ENCODE measurements at places on chromosomes 4 and X.

DNA sequence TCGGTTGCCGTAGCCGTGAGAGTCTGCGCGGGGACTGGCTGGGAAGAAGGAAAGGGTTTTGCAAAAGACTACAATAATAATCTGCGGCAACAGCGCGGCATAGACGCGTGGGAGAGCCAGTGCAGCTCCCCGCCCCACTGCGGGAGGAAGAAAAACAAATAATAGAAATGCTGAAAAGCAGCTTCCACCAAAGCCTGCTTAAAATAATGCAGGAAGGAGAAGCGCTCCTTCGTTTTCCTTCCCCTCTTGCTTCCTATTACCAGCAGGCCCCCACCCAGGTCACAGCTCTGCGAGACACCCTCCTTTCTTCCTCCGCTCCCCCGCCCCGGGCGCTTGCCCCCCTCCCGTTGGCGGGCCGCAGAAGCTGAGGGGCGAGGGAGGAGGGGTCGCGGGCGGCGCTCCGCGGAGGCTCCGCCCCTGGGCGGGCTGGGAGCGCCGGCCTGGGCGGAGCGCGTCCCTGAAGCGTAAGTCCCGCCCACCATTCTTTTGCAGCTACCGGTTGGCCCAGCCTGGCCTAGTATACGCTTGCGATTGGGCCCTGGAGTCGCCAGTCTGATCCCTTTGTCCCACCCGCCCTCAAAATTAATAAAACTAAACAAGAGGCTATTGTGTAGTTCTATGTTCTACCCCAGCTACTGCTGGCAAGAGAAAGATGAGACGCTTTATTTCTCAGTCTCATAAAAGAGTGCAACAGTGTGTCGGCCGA lies 636 bp upstream of the AMOT start:
- DNase-seq = peak; percentile 34

- DNase-seq = no peak
Measured at GRCh38 chr4:179313823-179314222, 1871.6 kb upstream of the AGA start.

DNA sequence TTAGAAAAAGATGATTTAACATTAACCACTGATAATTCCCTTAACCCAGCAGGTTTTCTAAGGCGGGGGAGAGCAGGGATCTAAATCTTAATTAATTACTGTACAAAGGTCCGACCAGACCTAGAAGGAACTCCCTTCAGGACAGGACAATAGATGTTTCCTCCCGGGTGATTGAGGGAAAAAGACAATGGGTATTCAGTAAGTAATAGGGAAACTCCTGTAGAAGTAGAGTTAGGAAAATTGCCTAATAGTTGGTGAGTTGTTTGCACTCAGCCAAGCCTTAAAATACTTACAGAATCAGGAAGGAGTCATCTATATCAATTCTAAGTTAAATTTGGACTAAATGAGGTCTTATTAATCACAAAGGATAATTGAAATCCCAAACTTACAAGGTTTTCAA lies 5.8 kb upstream of the SRD5A3 start:
- no peak for DNase-seq

- no peak for DNase-seq
Measured at GRCh38 chr4:100060765-100061416, 110.8 kb upstream of the H2AZ1 start.

GRCh38 chr4:2043396-2044118 lies 15.6 kb upstream of the NAT8L start:
- no peak for DNase-seq

- no peak for DNase-seq
Measured at GRCh38 chrX:43718956-43719355, 62.9 kb downstream of the MAOA start.

DNA sequence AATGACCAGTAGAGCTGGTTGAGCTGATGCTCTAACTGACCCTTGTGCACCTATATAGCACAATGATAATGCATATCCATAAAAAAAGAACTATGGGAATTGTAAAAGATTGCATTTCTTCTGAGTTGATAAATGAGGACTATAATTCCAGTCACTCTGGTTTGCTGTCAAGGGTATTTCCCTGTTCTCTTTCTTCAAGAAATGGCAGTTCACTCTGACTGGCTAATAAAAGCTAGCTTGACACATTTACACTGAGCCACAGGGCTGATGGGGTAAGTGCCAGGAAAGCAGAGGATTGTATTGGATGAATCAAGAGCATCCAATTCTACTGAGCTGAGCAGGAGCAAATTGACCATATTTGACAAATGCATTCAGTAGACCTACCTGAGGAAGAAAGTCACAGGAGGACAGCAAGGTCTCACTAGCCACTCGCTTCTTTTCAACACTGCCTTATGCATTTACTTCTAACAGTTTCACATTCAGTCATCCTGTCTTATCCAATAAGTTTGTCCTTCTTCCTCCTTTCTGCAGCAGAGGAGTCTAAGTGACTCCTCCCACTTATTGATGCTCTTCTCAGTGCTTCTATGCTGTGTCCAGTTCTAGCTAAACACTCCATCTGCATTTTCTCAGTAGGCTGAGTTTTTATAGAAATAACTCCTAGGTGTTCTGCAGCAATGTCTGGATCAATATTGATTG lies 43.0 kb downstream of the RBMX2 start:
- no peak for DNase-seq

DNA sequence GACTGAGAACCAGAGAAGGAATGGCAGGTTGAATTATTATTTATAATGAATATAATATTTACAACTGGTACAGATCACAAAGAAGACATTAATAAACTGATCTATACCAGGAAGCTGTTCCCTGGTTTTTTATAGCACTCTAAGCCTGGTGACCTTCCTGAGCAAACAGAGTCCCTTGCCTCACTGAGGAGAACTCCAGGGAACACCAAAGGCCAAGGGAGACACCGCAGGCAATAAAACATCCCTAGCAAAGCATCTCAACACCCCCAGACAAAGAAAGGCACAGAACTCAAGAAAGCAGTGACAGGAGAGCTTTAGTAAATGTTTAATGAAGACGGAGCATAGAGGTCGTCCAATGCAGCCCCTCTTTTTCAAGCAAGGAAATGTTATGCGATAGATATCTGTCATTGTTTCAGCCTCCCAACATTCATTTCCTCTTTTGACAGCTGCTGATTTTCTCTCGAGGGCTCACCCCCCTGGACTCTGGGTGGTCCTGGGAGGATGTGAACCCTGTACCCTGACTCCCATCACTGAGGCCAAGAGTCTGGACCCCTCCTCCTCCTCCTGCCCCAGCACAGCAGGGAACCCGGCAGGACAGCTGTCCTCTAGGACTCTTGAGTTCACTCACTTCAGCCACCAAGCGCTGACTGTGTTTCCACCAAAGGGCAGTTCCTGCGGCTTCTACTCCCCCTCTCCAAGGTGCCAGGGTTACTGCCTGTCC lies 342.5 kb upstream of the GATB start:
- no peak for DNase-seq

GRCh38 chrX:1358793-1359476 lies 22.4 kb downstream of the IL3RA start:
- no peak for DNase-seq

DNA sequence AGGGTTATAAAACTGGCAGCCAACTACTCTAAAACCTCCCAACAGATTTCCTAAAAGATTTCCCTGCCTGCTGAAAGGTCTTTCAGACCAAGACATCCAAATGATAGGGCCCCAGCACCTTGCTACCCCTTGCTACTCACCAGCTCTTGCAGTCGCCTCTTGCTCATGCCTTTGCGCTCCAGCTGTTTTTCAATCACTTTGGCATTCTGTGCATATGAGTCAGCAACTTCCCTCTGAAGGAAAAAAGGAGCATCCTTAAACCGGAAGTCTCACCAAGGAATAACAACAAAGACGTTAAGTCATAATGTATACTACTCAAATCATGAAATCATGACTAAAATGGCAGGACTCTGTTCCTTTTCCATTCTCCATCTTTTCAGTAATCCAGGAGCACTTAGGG lies 24.0 kb downstream of the STEEP1 start:
- no peak for DNase-seq

- DNase-seq = no peak
Measured at GRCh38 chr4:156820931-156821330, 150.7 kb downstream of the PDGFC start.

DNA sequence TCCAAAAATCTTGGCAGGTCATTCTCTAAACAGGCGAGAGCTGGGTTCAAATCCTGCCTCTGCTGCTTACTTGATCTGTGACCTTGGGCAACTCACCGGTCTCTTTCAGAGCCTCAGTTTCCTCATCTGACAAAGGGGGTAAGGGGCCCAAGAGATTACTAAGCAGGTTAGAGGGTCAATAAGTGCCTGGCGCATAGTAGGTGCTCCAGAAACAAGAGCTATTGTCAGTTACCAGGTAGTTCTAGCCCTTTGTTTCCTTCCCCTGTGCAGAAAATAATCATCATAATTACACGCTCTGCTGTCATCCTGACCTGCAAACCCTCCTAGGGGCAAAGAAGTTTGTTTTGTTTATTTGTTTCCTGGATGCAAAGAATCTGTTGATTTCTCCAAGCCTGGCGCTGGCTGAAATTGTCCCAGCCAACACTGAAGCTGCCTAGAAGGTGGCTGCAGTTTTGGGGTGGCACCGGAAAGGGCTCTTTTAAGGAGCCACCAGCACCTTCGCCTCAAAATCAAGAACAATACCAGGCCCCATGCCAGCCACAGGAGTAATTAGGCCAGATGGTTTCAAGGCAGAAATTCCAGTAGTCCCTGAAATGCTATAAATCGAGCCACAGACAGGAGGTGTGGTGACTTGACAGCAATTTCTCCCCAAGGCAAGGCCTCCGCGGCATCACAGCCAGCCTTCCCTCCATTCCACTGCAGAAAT lies 10.2 kb upstream of the KIAA0232 start:
- DNase-seq = no peak

- no peak for DNase-seq
Measured at GRCh38 chrX:104334971-104335370, 80.2 kb upstream of the ESX1 start.

DNA sequence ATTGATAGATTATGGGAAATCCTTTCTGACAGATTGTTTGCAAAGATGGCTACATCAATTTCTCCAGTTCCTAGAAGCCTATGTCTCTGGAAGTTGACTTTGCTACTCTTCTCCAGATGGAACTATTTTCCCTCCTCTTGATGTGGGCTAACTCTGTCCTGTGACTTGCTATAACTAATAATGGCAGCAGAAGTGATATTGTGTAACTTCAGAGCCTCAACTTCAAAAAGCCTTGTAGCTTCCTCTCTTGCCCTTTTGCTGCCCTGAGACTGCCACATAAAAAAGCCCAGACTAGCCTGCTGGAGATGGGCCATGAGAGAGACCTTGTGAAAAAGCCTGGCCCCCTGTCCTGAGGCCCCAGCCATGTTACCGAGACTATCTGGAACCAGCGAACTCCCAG lies 210.7 kb upstream of the SLC7A11 start:
- DNase-seq = no peak

DNA sequence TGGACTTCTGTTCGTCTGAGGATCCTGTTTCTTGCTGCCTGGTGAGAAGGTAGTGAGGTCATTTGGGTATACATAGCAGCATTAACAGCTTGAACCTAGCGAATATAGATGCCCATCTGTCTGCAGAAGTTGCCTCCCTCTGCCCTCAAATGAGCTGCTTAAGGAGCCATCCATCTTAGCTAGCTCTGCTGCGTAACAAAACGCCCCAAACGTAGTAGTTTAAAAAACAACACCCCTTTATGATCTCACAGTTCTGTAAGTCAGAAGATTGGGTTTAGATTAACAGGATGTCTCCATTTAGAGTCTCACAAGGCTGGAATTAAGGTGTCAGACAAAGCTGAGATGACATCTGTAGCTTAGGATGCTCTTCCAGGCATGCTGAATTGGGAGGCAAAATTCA lies 185.3 kb downstream of the DHRSX start:
- no peak for DNase-seq

DNA sequence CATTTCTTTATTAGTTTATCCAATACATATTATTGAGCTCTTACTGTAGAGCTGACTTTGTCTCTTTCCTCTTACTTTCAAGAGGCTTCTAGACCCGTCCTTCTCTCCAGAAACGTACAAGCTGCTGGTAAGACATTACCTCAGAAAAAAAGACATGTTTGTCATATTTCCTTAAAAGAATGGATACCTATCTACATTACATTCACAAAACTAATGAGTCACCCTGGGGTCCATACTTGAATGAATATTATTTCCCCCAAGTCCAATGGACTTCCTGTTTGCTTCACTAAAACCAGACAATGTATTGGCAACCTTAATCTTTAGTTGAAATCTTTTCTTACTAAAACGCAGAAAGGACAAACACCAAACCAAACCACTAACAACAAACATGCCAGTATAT lies 176.5 kb upstream of the CLNK start:
- no peak for DNase-seq

DNA sequence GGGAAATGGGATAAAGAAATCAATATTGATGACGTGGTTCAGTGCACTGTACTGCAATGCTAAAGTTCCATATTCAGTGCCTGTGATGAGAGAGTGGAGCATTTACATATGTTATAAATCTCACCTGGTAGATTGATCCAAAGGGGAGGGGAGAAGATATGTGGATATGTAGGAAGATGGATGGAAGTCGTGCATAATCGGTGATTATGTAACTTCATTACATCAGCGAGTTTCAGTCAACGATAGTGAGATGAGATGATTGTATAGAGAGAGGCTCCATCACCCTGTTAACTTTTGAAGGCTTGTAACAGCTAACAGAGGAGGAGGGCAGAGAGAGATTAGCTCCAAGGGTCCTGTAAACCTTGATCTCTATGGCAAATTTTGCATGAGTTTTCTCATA lies 1.8 kb downstream of the IL1RAPL1 start:
- DNase-seq = no peak

- no peak for DNase-seq
Measured at GRCh38 chr4:154720123-154720522, 23.7 kb upstream of the LRAT start.

- no peak for DNase-seq
Measured at GRCh38 chr4:123116412-123116811, 194.0 kb upstream of the NUDT6 start.

- no peak for DNase-seq
Measured at GRCh38 chr4:168514249-168514852, 17.5 kb downstream of the PALLD start.

GRCh38 chrX:50103866-50104566 lies 96.8 kb downstream of the AKAP4 start:
- DNase-seq = no peak

DNA sequence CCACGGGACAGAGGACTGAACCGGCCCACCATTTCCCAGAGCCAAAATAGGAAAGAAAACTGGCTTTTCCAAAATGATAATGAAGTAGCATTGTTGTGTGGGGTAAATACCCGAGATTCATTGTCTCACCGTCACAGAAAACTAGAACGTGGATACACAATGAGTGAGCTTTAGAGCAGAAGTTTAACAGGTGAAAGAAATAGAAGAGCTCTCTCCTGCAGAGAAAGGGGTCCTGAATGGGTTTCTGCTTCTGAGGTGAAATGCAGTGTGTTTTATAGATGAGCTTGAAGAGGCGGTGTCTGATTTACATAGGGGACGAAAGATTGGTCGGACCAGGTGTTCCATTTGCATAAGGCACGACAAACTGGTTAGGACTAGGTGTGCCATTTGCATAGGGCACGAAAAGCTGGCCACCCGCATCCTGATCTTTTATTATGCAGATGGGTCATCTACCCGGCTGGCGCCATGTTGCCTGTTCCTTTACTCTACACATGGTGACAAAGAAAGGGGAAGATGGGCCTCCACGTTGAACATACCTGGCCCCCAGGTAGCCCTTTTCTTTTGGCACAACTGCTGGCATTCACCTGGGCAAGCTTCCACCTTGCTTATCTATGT lies 118.1 kb downstream of the ATXN3L start:
- DNase-seq = no peak

GRCh38 chr4:76897536-76898384 lies at the start of gene SOWAHB:
SOWAHB (minus strand) TSS chr4:76898144; CDS start chr4:76897849, 295 bp downstream.
- DNase-seq = peak; percentile 44

GRCh38 chr4:172780566-172781081 lies 388.0 kb upstream of the GALNT7 start:
- no peak for DNase-seq
